ENCODE measurements at places on chromosomes 5 and 9.

DNA sequence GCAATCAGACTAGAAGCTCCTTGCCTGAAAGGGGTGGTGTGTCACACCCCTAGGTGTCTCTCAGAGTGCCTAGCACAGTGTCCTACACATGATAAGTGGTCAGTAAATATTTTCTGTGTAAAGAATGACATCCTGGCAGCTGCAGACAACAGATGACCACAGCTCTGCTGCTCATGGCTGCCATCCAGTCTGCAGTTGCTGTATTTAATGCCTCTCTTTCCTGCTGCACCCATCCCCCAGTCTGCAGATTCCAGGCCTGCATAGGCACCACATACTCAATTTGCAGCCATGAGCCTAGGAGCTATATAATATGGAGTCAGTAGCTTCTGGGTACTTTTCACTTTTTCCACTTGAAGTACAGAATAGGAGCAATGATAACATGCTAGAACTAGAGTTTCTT lies 94.9 kb upstream of the NR4A3 start:
- no peak for DNase-seq

DNA sequence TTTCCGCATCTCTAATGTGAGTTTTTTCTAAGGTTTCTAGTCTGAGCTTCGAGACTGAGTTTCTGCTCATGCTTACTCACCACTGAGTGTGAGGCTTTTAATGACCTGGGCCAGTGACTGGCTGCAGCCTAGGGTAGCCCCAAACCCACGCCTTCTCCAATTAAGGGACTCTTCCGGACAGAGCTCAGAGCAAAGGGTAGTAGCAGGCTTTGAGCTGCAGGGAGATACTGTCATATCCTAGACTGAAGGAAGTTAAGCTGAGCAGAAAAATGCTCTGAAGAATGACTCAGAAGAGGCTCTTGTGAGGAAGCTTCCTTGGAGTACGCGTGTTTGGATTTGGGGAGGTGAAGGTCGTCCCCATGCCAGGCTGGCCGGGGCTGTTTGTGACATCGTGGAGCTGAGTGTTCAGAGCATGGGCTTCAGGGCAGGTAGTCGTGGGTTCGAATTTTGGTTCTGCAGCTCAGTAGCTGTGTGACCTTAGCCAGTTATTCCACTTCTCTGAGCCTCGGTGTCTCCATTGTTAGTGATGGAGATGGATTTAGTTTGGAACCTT lies 3.5 kb downstream of the USP20 start:
- DNase-seq: no peak

GRCh38 chr5:55327281-55327680 lies 19.5 kb downstream of the MTREX start:
- DNase-seq: no peak

- no peak for DNase-seq
These were observed 126.1 kb upstream of the TBC1D2 start for GRCh38 chr9:98381311-98382103.

- DNase-seq: no peak
These were observed 515 bp upstream of the AGPAT2 start for GRCh38 chr9:136687721-136688223.

DNA sequence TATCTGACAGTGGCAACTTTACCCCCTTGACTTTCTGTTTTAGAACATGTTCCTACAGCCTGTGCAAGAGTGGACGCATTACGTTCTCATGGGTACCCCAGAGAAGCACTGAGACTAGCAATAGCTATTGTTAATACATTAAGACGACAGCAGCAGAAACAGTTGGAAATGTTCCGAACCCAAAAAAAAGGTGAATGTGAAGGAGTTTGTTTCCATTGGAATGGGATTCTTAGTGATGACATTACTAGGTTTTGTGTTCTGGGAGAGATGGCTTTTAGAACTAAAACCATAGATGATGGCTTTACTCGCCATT lies 194.1 kb downstream of the ZSWIM6 start:
- DNase-seq: no peak

DNA sequence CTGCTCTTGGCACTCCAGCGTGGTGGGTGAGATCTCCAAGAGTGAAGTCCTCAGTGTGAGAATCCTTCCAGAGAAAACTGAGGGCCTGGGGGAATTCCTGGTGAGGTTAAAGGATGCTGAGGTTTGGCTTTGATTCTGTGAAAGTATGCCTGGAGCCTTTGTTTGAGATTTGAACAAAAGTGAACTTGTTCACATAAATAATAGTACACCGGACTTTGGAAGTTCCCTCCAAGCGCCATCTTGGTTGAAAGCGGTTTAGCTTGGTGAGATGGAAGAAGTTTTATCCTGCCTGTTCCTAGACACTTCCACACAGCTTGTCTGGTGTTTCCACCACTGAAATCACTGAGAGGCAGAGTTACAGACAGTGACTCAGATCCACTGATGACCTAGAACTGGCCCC lies 286.4 kb downstream of the NTRK2 start:
- DNase-seq: no peak

GRCh38 chr9:109277451-109277850 lies 43.4 kb downstream of the EPB41L4B start:
- DNase-seq: no peak

GRCh38 chr5:151595411-151595826 lies 4.3 kb upstream of the FAT2 start:
- no peak for DNase-seq

DNA sequence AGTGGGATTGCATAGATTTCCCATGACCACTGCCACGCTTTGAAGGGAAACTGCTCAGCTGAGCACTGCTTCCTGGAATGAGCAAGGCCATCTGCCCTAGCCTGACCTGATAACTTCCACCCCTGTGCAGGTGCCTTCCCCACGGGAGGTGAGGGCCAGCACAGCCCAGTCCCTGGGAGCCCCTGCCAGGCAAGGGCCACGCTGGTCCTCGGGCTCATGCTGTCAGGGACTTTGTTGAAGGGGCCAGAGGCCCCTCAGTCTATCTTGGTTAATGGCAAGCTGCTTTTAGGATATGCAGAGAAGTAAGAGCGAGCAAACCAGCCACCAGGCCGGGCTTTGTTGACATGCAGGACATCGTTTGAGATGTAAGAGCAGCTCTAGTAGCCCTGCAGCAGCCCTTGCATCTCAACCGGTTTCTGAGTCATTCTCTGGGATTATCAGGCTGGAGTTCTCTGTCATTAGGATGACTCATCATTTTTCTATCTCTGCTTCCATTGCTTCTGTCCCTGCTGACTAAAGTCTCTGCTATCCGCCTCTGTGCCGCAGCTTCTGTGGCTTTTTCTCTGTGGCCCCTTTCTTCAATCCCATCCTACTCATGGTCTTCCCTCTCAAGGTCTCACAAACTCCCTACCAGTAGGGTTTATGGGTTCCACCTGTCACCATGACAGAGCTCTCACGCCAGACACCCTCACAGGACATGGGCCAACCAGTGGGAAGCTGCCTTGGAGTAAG lies 30.6 kb upstream of the IQGAP2 start:
- DNase-seq: no peak

- no peak for DNase-seq
These were observed 186.9 kb upstream of the GNA14 start for GRCh38 chr9:77834898-77835488.

GRCh38 chr9:111076519-111076918 lies 38.2 kb upstream of the LPAR1 start:
- no peak for DNase-seq

DNA sequence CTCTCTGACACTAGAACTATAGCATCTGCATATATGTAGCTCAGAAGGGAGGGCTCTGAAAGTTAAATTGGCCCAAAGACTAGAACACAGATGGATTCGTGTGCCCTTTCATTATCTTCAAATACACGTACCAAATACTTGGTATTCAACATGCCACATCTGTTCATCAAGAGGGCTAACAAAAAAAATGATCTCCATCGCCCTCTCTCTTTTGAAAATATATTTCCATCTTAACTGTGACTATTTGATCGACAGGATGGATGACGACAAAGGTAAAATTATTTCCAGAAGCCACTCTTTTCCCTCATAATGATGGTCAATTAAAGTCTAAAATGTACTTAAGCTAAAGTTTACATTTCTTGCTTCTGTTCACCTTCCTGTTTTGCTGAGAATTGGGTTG lies 77.0 kb downstream of the SEMA6A start:
- no peak for DNase-seq

DNA sequence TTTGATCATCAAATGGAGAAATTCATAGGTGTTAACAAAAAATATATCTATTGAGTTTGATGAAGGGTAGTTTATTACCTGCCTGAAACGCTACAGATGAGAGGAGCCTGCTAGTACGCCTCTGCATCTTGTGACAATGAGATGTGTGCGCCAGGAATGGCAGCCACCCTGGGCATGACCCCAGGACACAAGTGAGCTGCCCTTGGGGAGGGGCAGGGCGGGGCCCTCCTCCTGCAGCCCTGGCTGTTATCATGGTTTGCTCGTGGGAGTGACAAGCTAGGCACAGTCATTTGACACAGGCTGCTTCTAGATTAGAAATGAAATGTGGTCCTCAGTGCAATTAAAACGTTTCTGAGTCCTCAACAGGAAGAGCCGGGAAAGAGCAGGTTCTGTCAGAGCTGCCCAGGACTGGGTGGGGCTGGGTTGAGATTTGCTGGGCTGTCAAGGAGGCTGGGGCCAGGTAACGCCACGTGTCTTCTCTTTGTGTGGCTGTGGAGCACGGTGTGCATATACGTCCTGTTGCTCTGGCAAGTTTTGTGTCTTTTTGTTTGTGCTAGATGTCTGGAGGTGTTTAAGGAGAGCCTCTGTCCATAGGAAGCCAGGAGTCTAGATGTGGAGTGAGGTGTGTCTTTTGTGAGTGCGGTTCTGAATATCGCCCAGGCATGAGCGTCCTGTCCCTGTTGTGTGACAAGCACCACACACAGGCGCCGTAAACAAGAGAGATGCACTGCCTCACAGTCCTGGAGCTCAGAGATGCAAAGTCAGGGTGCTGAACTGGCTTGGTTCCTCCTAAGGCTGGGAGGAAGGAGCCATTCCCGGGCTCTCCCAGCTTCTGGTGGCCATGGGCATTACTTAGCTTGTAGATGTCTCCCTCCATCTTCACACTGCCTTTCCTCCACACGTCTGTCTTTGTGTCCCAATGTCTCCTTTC lies 129.0 kb upstream of the IRX4 start:
- DNase-seq: no peak

GRCh38 chr9:113187929-113188595 lies 33.0 kb downstream of the FKBP15 start:
- DNase-seq: no peak
